Activated CD8-positive, alpha-beta memory T cell treated with anti-CD3 and anti-CD28 coated beads for 1 hour (primary cell): ENCODE measurements at places on chromosomes 2 and 18.

GRCh38 chr2:36952748-36953197 is 13.6 kb downstream of the STRN start:
- DNase-seq: no peak

DNA sequence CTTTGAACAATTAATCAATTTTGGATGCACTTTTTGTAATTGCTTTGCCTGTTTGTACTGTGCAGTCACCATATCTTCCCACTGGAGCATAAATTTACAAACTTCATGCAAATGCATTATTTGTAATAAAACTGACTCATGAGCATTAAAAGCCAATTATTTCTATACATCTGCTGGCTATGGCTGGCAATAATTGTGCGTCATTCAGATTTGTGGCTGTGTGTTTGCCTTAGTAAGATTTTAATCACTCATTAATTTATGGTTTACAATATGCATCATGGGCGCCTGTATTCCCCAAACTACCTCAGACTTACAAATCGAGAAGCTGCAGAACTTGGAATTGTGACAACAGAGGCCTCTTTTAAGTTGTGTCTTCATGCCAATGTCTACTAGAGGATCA is 132.4 kb upstream of the TRIB2 start:
- DNase-seq: no peak

DNA sequence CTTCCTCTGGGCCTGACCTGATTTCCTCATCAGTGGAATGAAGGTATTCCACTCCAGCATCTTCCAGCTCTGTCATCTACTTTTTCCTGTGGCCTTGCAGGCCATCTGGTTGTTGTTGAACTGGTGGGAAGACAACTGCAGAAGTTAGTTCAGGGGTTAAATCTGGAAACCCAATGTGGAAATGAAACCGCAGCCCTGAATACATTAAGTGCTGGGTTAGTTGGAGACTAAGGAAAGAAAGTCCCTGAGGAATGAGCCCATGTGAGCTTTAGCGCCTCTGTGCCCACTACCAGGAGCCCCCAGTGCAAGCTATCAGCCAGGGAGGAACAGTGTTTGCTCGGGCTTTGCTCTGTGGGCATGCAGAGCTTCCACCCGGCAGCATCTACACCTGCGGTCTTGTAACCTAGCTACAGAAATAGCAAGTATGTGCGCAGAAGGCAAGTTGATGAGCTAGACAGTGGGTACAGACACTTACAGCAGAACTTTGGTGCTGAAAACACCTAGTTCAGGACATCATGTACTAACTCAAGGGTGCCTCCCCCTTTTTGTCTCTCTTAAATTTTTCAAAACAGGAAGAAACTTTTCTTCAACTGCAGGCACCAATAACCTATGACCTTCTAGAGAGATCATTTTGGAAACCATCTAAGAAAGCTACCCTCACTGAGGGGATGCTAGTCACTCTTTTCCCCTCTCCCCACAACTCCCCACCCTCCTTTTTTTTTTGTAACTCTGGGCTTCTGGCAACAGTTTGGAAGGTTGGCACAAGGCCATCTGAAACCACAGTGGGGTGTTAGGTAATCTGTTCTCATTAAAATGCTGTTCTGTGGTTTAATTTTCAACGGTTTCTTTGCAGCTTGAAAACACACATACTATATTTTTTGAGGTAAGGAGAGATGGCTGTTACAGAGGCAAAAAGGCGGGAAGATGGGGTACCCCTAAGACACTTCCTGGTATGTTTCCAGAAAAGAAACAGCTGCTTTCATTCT is 18.3 kb upstream of the CXCR4 start:
- peak; percentile 62 for DNase-seq

DNA sequence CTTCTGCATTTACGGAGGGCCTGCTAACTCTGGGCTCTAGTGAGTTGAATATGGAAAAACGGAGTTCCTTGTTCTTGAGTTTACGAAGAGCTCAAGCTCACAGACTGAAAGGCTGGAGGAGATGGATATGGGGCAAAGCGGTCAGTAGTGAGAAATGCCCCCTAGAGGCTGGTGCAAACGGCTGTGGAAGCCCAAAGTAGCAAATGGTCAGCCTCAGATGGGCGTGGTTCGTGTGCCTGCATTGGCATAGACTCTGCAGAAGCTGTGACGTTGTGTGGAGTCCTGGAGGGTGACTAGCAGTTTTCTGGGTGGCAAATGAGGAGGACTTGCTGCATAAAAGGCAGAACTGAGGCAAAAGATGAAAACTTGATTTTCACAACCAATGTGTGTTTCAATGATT is 93.6 kb upstream of the TWIST2 start:
- no peak for DNase-seq

GRCh38 chr2:11925295-11926066 is 179.0 kb downstream of the LPIN1 start:
- no peak for DNase-seq

- DNase-seq: no peak
Measured at GRCh38 chr2:190592831-190593230, 56.1 kb upstream of the NAB1 start.

DNA sequence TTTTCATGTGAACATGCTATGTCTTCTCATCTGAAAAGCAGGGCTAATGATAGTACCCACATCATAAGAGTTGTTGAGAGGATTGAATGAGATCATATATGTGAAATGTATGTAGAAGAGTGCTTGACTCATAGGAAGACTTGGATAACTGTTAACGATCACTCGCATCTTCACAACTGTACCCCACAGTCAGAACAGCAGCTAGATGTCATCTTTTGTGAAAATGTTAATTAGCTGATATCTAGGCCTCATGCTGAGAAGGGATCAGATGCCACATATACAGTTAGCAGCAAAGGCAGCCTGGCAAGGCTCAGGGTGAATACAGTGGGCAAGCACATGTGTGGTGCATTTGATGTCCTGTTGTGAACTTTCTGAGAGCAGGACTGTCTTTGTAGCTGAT is 24.2 kb downstream of the MAP3K20 start:
- DNase-seq: no peak

DNA sequence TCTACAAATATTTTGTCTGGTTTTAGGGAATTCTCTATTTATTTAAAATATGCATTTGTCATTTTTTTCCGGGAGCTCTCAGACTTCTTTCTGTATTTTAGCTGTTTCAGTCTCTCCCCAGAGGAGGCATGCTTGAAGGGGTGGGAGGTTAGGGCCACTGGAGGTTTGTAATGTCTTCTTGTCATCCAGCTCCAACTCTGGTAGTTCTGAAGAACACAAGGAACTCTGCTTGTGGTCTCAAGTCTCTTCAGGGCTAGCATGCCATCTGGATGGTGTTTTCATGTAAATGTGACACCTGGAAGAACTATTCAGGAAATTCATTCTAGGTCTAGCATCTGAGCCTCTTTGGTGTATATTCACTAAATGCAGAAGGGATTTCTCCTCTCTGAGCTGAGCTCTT is 518.4 kb upstream of the DCC start:
- DNase-seq: no peak

GRCh38 chr2:237841051-237841450 is 18.4 kb upstream of the RAMP1 start:
- DNase-seq: no peak

DNA sequence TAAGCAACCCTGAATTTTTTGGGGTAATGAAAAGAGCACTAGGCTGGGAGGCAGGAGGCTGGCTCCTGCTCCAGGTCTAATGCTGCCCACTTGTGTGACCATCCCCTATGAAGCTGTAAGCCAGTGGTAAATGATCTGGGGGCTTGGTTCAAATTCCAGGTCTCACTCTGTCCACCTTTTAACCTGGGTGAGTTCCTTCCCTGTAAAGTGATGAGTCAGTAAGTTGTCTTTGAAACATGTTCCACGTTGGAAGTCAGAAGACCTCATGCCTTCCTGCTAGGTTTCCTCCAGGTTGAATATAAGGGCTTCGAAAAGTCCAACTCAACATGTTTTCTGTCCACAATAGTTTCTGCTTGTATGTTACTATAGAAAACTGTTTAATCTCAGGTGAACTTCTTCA is 160.9 kb upstream of the MYT1L start:
- DNase-seq: no peak

DNA sequence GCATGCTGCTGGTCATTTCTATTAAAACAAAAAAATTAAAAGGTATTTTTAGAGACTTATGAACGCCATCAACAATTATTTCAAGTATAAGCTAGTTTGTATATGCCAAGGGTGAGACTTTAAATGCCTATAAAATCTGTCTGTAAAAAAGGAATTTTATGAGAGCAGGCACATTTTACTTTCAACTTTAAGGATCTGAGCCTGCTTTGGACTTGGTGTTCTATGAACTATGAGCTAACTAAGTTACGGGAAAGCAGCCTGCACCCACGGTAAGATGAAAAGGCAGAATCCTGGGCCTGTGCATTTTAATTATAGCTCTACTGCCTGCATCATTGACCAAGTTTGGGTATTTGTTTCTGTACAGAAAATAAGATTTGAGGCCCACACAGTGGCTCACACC is 95.4 kb downstream of the PLEKHM3 start:
- no peak for DNase-seq

GRCh38 chr2:180978903-180979748 is 1.3 kb upstream of the UBE2E3 start:
- no peak for DNase-seq

- DNase-seq: no peak
Measured at GRCh38 chr2:64846177-64846576, 143.0 kb upstream of the SLC1A4 start.

- DNase-seq: no peak
Measured at GRCh38 chr2:121236650-121237180, 48.3 kb downstream of the TFCP2L1 start.

GRCh38 chr18:68397241-68398035 is 317.5 kb downstream of the TMX3 start:
- no peak for DNase-seq
